Adrenal gland (tissue), 19 donors: ENCODE measurements at places on chromosomes 2 and 18. TPM values are rescaled to one million over a fixed set of nuclear protein-coding genes. Genes with fewer than 3 reads are reported as not detected.

DNA sequence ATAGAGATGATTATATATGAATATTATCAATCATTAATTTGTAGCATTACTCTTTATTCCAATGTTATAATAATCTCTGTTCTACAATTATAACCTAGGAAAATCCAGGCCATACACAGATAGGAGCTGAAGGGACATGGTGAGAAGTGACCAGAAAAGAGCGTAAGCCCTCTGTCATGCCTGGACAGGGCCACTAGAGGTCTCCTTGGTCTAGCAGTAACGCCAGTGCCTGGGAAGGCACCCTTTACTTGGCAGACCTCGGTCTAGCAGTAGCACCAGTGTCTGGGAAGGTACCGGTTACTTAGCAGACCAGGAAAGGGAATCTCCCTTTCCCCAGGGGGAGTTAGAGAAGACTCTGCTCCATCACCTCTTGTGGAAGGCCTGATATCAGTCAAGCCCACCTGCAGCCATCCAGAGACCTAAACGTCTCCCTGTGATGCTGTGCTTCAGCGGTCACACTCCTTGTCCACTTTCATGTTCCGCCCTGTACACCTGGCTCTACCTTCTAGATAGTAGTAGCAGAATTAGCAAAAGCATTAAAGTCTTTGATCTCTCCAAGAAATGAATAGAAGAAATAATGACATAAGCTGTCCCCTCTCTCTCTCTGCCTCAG is 447.5 kb upstream of the FSIP2 start:
- DNase-seq = peak; percentile 78

DNA sequence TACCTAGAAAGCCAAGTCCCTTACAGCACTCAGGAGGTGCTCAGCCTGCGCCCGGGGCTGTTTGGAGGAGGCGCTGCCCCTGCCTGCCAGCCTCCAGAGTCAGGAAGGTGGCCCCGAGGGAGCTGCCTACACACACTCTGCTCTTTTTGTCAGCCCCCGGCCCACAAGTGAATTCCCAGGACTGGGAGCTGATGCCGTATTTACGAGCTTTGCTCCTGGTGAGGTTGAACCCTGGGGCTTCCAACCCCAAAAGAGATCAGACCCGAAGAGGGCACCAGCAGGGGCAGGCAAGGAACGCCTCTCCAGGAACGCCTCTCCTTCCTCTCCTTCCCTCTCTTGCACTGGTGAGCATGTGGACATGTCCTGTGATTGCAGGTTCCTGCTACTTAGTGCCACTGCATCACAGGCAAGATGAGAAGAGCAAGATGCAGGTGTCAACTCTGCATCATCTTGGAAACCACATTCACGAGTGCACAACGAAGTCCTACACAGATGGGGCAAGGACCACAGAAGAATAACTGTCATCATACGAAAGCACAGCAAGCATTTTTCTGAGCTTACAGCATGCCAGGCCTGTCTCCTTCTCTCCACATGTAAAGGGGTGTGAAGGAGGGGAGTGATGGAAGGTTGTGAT is 126.7 kb downstream of the NDUFA10 start:
- no peak for DNase-seq

- DNase-seq = no peak
Observed at GRCh38 chr2:208698114-208698513, 291.5 kb downstream of the PTH2R start.

- no peak for DNase-seq
Observed at GRCh38 chr2:2123238-2123637, 207.8 kb downstream of the MYT1L start.

DNA sequence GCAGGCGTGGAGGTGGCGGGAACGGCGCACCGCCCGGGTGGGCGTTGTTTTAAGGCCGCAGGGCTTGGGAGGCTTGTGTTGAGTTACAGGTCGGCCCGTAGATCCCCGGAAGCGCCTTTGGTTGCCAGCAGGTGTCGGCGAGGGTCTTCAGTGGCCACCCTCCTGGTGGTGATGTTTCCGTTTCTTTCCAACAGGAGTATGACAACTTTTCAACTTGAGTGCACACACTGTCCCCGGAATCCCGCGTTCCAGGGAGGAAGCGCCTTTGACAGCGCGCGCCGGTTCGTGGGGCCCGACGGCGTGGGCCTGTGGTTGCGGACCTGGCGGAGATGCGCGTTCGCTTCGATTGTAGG is 1.0 kb upstream of the HDAC4 start:
- DNase-seq = peak; percentile 56

Gene EFHD1
- 10.2 TPM for total RNA-seq

DNA sequence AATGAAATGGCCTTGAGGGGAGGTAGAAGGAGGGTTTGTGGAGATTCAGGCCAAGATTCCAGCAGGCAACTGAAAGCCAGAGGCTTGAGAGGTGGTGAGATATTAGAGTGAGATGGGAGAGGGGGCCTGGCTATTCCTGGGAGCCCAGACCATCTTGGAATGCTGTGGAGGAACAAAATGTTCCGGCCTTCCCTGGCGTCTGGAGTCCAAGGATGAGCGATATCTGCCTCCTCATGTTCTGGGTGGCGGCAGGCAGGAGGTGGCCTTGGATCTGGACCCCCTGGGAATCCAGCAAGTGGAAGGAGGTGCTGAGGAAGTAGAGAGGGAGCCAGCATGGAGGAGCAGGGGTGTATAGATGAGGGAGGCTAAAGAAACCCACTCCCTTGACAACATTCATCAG is 335.9 kb downstream of the CYP26B1 start:
- no peak for DNase-seq

Gene GYPC
- 123 TPM for total RNA-seq

GRCh38 chr18:63074981-63075404 is 244.6 kb downstream of the BCL2 start:
- peak; percentile 62 for DNase-seq

DNA sequence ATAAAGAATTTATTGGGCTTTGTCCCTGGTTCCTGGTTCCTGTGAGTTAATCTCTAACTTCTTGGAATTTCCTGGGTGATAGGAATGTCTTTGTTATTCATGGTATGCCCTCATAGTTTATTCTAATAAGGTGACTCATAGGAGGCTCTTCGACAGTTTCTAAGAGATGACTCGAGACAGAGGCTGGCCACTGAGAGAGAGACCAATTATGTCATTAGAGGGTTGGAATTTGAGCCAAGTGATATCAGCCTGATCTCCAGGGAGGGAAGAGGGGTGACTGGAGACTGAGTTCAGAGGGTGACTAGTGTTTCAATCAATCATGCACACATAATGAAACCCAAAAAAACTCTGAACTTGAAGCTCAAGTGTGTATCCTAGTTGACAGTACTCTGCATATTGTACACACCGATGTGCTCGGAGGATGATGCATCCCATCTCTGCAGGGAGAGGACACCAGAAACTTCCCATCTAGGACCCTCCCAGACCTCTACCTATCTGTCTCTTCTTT is 185.7 kb downstream of the MTCL1 start:
- DNase-seq = peak; percentile 17
